ENCODE measurements at places on chromosomes 3 and 15.
A peak's percentile ranks its signal among the peaks of the same experiment; 100 is the strongest.

GRCh38 chr3:158935846-158936245, 134.0 kb downstream of the MFSD1 start:
- DNase-seq, result no peak

DNA sequence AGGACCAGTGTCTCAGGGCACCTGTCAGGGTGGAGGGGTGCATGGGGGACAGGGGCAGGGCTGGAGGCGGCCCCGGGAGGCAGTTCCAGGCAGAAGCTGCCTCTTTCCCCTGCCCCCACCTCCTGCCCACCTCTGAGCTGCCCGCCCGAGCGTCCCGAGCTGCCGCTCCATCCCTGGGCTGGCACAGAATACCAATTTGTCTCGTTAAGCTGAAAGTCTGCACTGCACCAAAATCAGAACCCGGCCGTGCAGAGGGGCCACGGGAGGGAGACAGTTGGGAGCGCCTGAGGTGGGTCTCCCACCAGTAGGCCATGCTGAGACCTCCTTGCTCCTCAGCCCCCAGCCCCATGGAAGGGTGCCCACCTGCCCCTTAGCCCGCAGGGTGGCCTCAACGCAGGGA, 1.3 kb upstream of the ATP2B2 start:
- DNase-seq, result no peak

DNA sequence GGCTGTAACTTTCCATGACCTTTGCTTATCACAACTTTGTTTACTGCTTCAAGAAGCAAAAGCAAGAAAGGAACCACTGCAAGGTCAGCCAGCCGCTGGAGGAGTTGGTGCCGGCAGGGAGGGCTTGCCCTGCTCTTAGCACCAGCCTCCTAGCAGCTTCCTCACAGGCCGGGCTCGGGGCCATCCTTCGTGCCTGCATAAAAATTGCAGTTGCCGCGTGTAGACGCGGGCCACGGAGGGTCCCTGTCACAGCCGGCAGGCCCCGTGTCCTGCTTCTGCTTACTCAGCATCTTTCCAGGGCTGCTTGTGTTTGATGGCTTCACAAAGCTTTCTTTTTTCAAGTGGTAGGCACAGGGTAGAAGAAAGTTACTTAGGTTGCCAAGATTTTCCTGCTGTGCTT, 84.4 kb downstream of the PGPEP1L start:
- DNase-seq, result no peak

DNA sequence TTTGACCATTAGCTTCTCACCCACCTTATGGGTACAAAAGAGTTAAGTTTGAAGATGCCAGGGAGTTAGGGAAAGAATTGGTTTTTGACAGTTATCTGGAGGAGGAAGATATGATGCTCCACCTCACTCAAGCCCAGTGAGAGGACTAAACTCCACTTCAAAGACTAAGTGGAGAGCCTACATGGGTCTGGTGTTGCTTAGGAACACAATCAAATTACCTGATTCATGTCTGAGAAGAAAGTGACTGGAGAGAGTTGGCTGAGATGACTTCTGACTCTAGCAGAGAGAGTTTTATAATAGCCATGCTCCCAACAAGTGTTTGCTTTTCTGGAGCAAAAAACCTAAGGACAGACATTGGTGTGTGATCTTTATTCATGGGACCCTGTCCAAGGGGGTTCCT, 43.3 kb downstream of the SUCNR1 start:
- DNase-seq, result no peak

DNA sequence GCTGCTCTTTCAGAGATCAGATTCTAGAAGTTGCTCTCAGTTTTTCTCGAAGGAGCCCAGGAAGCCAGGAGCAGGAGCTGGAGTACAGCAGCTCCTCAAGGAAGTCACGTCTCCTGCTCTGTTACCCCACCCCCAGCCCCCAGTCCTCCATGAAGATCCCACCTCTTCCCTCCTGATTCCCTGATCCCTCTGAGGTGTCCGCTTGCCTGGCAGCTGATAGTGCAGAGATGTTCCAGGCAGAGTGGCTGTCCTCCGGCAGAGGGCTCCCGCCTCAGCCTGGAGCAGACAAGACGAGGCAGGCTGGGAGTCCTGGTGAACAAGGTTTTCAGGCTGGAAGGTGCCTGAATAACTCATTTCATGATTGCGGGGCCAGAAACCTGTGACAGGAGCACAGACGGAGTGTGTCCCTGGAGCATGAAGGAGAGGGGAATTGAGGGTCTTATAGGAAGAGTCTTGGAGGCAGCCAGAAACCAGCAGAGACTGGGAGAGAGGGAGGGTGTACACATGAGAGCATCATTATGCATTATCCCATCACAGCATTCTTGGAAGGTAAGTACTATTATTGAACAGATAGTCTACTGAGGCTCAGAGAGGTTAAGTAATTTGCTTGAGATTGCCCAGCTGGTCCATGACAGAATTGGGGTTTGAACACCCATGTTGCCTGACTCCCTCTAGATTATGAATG, 1.2 kb downstream of the HRH1 start:
- peak; percentile 24 for DNase-seq

All from stimulated activated CD4-positive, alpha-beta T cell treated with anti-CD3 and anti-CD28 coated beads, Interleukin-15, amount 100 ng/mL, for 48 hours (primary cell).